Stimulated activated CD4-positive, alpha-beta T cell treated with anti-CD3 and anti-CD28 coated beads, TNF-alpha, amount 100 ng/mL, for 4 hours (primary cell): ENCODE measurements at places on chromosomes 2 and 18.

- no peak for DNase-seq
Measured at GRCh38 chr2:873651-874580, 76.7 kb upstream of the SNTG2 start.

- DNase-seq, result no peak
Measured at GRCh38 chr2:229335877-229336346, 64.8 kb upstream of the PID1 start.

DNA sequence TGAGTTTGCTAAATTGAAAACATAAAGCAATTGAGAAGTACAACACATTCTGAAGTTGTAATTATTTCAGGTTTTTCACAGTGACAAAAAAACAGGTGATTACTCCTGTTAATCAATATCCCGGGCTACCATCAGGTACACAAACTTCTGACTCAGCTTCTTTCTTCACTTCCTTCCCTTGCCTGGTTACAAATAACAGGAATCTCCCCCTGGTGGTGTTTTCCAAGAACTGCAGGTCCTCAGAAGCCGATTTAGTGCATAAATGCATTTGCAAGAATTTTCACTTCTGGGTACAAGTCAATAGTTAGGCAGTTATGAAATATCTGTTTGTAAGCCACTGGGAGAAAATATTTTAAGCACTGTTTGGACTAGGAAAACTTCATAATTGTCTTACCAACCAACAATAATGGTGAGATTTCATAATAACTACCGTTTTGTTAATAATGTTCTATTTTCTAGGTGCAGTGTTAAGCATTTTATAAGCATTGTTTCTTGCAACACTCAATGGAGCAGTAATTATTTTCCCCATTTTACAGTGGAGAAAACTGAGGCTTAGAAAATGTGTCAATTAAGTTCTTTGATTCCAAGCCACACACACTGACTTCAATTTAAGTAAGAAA is 12.4 kb upstream of the GMCL1 start:
- DNase-seq, result peak; percentile 42

- no peak for DNase-seq
Measured at GRCh38 chr2:39786761-39787522, 7.9 kb upstream of the THUMPD2 start.

DNA sequence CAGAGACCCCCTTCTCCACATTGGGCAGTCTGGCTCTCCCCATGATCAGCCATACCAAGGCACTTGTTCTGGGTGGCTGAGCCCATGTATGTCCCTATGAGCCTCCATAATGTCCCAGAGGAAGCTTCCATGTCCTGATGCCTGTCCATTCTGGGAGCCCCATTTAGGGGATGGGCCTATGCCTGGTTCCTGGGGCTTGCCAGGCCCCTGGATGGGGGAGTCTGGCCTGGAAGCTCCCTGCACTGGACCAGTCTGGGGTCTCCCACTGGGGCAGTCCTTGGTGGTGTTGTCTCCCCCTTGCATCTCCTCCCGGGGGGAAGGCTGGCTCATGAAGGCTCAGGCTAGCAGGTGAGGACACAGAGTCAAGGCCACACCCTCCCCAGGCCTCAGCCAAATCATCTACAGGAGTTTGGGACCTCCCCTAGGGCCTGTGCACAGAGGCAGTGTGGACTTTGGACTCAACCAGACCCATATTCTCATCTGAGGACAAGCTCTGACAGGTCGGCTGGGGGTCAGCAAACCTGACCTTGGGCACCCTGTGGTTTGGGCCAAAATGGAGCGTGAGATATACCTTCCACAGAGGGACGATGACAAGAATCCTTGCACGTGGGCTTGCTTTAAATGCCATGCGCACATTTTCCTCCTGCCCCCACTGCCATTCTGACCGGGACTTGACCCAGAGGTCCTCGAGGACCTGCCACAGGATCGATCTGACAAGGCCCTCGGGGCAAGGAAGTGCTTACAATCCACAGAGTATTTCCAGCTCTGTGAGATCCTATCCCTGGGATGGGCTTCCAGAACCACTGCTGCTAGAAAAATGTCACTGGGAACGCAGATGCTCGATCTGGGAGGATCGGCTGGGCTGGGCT is 38.8 kb downstream of the INHBB start:
- DNase-seq, result no peak

DNA sequence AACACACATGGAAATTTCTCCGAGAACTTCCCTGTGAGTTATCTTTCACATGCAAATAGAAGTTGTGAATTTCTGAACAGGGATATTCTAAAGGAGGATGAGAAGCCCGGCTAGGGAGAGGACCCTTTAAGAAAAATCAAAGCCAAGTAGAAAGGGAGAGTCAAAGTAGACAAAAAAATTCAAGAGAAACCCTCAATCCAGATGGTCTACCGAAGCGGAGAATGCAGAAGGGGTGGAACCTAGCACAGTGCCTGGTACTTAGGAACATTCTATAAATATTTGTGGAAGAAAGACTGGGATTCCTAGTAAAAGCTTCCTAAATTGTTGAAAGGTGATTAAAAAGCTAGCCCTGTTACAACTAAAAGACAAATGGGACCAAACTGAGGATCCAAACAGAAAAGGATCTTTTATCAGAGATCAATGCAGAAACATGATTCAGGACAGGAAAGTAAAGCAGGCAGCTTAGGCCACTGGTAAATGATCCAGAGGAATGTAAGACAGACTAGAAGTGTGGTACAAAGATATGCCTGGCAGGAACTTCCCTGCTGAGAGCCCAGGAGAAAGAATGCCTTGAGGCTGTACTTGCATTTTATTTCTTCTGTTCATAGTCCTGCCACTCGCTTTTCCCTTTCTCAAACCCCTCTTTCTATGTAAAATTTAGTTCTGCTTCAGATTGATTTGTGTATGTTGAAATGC is 19.5 kb upstream of the GLS start:
- no peak for DNase-seq

DNA sequence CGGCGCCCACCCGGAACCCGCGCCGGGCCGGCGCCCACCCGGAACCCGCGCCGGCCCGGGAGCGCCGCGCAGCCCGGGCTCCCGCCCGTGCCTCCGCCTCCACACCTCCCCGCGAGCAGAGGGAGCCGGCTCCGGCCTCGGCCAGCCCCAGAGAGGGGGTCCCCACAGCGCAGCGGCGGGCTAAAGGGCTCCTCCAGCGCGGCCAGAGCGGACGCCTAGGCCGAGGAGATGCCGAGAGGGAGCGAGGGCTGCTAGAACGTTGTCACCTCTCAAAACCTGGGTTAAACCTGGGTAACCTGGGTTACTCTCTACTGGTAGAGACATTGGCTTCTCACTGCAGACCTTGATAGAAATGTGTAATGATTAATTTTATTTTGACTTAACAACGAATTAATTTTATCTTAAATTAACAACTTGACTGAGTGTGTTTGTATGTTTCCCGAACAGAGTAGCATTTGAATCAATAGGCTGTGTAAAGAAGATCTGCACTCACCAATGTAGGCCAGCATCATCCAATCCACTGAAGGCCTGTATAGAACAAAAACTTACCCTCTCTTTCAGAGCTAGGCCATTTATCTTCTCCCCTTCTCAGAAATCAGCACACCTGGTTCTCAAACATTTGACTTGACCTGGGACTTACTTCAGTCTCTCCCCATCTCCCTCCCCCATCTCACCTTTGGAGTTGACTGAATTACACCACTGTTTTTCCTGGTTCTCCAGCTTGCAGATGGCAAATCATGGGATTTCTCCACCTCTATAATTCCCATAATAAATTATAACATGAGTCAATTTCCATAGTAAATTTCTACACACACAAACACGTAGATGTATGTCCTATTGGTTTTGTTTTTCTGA is 242.7 kb downstream of the ASXL3 start:
- DNase-seq, result no peak

- DNase-seq, result no peak
Measured at GRCh38 chr2:233439191-233439590, 84.9 kb downstream of the DGKD start.

- DNase-seq, result no peak
Measured at GRCh38 chr18:47847635-47848034, 82.8 kb downstream of the SMAD2 start.

- no peak for DNase-seq
Measured at GRCh38 chr2:125745514-125745913, 910.4 kb upstream of the GYPC start.

DNA sequence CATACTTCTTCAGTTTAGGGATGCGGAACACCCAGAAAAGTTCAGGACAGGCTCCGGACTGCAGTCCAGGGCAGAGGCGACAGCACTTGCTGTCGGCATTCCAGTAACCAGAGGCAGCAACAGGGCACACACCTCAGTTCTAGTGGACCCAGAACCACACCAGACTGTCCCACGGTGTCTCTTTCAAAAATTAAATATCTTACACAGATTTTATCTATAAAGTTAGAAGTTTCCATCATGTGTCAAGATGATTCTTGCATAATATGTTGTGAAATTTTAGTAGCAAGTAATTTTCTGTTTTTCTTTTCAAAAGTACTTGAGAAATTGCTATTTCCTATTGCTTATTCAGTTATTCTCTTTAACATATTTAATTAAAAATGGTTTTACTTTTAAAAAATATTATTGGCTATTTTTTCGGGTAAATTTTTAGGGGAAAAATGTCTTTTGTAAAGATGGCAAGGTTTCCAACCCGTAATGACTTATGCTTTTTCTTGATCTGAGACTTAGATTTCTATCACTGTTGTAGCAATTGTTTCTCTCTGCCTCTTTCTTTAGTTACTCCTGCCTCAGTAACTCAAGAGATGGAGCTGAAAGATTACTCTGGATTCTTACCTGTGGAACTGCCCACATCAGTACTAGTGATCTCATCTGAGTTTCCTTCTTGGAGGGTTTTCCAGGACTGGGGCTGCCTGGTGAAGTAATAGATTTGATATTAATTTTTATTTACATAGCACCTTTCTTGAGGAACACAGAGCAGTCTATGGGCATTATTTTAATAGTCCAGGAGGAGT is 182.7 kb downstream of the LTBP1 start:
- DNase-seq, result no peak

GRCh38 chr18:79030680-79031079 is 38.5 kb upstream of the ATP9B start:
- DNase-seq, result no peak

GRCh38 chr2:144660518-144661316 is 140.8 kb upstream of the ZEB2 start:
- no peak for DNase-seq

DNA sequence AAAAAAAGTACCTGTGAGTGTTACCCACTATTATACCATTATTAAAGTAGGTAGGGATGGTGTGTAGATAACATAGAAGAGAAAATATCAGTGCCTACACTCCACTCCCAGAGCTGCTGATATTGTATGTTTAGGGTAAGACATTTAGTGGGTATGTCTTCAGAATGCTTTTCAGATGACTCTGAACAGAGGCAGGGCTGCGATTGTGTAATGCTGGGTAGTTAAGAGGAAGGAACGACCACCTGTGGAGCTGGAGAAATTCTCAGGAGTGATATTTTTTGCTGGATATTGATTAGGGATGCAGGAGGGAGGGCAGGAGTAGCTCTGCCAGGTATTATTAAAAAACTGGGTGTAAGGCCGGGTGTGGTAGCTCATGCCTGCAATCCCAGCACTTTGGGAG is 2.8 kb downstream of the CNOT11 start:
- no peak for DNase-seq

DNA sequence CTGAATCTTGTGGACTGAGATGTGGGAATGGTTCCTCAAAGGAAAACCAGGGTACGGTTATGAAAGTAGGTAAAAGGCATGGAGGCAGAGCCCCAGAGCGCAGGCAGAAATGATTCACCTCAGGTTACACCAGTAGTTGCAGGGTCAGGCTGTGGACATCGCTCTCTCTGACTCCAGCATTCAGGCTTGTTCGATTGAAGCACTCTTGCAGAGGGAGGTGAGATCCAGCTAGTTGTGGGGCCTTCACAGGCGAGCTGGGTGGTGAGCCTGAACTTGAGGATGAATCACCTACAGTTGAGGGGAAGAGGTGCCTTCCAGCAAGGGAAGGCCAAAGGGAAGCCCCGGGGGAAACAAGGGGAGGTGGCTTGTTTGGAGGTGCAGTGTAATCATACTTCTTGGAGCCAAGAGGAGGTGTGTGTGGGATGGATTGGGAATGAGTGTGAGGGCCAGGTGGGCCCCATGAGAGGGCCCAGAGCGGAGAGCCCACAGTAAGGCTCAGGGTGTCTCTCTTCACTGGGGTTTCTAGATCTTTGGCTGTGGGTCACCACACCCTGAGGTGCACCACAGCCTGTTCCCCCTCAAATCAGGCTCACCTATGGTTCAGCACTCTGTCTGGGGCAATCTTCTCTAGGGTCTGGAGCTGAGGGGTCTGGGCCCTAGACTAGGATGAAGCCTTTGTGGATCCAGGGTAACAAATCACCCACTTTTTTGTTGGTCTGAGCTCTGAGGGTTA is 48.5 kb upstream of the MCFD2 start:
- DNase-seq, result no peak

DNA sequence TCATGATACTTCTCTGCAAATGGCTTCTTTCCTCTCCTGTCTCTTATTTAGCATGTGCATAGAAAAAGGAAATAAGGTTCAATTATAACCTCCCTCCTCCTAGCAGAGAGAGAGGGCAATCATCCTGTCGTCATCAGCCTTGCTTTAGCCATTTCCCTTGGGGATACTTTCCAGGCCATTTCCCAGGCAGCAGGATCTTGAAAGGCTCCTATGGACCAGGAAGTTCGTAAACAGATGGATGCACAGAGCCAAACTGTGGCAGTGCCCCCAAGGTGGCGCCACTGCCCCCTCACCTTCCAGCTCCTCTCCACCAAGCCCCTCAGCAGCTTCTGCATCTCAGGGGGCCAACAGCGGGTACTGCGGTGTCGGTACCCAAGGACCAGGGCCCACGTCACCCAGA is 157.4 kb downstream of the DTNA start:
- no peak for DNase-seq

DNA sequence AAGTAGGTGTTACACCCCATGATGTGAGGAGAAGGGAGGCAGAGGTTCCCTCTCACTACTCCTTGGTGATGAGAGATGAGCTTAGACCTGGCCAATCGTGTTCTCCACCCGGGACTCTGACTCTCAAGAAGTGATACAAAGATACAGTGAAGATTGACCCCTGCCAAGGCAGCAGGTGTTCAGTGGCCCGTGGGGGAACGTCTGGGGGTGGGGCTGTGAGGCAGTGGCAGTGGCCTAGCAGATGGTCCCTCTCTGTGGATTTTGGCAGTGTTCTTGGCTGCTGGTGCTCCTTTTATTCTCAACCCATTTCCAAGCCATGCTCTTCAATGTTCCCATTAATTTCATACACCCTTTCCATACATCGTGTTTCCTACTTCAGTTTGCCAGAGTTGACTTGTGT is 120.4 kb upstream of the NEDD4L start:
- DNase-seq, result no peak

GRCh38 chr2:50529600-50530218 is 502.2 kb downstream of the NRXN1 start:
- DNase-seq, result no peak
